NCI-H226 (cell line): ENCODE measurements at places on chromosomes 5 and 9.

DNA sequence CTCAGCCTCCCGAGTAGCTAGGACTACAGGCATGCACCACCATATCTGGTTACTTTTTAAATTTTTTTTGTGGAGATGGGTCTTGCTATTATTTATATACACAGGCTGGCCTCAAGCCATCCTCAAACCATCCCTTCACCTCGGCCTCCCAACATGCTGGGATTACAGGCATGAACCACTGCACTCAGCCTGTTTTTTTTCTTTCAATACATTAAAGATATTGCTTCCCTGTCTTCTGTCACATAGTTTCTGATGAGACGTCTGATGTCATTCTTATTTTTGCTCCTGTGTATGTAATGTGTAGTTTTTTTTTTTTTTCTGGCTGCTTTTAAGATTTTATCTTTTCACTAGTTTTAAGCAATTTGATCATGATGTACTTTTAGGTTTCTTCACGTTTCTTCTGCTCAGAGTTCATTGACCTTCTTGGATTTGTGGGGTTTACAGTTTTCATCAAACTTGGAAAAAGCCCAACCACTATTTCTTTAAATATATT lies 11.4 kb upstream of the RGS3 start:
- no peak for DNase-seq

- DNase-seq, result peak; percentile 50
Measured at GRCh38 chr5:17182494-17182893, 34.9 kb upstream of the BASP1 start.

DNA sequence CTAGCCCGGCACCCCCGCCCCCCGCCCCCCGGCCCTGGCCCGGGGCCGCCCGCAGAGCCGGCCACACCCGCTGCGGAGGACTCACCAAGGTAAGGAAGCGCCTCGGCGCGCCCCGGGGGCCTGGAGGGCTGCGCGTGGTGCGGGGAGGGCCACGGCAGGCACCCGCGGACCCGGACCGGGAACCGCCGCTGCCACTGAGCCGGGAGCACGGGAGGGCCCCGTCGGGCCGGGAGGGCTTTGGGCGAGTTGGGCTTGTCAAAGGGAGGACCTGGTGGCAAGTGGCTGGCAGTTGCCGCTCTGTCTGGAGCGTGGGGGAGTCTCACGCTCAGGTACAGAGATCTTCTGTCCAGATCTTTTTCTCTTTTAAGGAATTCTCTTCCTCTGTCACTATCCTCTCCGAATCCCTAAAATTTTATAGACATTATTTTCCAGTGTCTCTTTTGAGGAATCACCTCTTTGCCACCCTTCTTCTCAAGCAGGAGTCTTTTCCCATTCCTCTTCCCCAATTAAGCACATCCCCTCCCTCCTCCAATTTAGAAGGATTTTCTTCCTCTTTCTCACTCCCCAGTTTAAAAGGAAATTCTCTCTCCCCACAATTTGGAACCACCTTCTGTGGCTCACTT lies 11.3 kb upstream of the LHX2 start:
- no peak for DNase-seq

DNA sequence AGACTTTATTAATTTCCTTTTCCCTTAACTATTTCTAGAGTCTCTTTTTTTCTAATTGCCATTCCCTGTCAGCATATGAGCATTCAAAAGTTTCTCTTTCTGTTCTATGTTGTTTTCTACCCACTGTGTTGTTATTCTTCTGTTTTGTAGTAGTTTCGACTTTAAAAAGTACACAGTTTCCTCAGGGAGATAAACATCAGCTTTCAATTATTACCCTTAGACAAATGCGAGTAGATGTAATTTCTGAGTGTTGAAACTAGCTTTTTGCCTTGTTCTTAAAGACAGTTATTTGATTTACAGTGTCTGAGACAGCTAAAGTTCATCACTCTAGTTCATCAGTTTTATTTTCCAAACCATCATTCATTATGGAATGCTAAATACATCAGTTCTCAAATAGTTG lies 19.5 kb downstream of the MTREX start:
- DNase-seq, result no peak

DNA sequence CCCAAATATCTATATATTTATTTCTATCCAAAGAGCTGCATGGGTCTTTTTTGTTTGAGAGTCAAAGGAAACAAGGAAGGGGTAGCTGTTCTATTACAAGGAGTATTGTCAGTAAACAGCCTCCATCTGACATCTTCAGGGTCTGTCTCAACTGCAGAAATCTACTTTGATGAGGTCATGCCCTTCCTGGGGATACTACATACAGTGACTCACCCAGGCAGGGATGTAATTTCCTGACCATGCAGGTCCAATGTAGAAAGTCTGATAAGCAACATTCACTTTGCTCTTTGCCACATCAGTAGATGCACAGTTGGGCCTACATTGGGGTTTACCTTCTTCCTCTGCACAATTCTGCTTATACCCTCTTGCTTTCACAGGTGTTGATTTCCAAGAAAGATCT lies 165.5 kb downstream of the TLR4 start:
- DNase-seq, result no peak

GRCh38 chr5:179201986-179202385 lies 141.8 kb downstream of the ZNF354C start:
- no peak for DNase-seq

GRCh38 chr5:44661851-44662250 lies 146.9 kb upstream of the MRPS30 start:
- DNase-seq, result no peak

GRCh38 chr9:82732928-82733327 lies 330.0 kb downstream of the RASEF start:
- no peak for DNase-seq

GRCh38 chr5:110338341-110339083 lies 388.0 kb downstream of the TMEM232 start:
- no peak for DNase-seq

GRCh38 chr5:505951-506525 lies 18.2 kb downstream of the SLC9A3 start:
- DNase-seq, result no peak

- peak; percentile 4 for DNase-seq
Measured at GRCh38 chr9:77793849-77794248, 145.7 kb upstream of the GNA14 start.

DNA sequence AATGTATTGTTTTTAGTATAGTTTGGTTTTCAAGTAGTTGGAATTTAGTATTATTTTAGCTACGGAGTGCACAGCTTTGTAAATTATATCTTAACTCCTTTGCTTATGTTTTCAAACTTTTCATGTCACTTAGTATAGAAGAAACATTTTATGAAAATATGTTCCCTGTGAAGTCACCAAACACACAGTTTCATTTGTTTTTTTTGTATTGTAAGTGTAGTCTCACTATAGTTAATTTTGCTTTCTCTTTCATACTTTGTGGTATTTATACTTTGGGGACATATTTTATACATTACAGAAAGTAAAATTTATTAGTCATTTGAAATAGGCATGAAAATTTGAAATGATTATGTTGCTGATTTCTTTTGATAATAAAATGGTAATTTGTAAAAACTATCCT lies 5.0 kb downstream of the CHSY3 start:
- DNase-seq, result no peak

- no peak for DNase-seq
Measured at GRCh38 chr5:165035520-165035919, 1530.1 kb downstream of the MAT2B start.

GRCh38 chr9:109422641-109423040 lies 75.5 kb downstream of the PTPN3 start:
- DNase-seq, result no peak

GRCh38 chr9:80507611-80508010 lies 935.8 kb downstream of the TLE4 start:
- no peak for DNase-seq

DNA sequence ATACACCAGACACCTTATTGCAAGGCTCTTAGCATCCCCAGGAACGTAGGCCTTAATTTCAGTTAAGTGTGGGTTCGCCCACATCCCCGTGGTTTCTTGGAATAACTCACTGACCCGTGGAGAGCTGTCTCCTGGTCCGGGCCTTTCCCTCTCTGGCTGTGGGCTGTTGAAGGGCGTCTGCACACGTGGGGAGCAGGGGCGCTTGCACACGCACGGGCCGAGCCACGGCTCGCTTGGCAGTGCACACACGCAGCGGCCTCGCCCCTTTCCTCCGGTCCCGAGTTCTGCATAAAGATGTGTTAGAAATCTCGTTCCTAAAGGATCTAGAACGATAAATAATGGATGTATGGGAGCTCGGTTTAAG lies 141.9 kb downstream of the PBX3 start:
- DNase-seq, result no peak

DNA sequence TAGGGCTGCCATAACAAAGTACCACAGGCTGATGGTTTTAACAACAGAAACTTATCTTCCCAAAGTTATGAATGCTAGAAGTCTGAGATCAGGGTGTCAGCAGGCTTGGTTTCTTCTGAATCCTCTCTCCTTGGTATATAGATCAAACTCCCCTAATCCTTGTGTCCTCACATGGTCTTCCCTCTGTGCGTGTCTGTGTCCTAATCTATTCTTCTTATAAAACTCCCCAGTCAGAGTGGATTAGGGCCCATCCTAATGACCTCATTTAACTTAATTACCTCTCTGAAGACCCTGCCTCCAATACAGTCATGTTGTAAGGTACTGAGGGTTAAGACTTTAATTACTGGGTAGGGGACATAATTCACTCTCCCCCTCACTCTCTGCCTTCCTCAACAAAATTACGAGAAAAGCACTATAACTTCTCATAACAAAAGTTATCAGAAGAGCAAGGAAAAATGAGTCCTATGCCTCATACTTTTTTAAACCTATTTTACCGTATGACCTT lies 68.6 kb downstream of the DPYSL3 start:
- no peak for DNase-seq

DNA sequence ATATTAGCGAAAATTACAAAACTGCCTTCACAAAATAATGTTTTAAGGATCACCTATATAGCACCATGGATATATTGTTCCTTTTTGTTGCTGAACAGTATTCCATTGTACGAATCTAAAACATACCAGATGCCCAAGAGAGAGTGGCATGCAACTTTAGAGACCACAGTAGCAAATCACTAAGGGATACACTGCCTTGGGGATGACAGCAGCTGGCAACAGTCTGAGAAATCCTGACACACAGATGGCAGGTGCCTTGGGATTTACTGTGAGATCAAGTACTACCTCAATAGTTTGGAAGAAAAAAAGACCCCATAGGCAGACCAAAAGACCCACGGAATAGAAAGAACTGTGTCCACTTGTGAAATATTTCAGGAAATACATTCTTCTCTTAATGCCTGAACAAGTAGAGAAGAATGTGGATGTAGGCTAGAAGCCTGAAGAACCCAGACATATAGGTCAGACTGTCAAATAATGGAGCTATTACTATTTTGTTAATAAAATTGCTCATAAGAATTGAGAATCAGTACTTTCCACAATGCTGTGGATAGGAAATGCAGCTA lies 53.4 kb downstream of the PLPP1 start:
- no peak for DNase-seq
